ENCODE measurements at places on chromosomes 1 and 21. TPM values are rescaled to one million over a fixed set of nuclear protein-coding genes. Genes with fewer than 3 reads are reported as not detected.

Gene C1orf216
- 12.0 TPM for total RNA-seq

DNA sequence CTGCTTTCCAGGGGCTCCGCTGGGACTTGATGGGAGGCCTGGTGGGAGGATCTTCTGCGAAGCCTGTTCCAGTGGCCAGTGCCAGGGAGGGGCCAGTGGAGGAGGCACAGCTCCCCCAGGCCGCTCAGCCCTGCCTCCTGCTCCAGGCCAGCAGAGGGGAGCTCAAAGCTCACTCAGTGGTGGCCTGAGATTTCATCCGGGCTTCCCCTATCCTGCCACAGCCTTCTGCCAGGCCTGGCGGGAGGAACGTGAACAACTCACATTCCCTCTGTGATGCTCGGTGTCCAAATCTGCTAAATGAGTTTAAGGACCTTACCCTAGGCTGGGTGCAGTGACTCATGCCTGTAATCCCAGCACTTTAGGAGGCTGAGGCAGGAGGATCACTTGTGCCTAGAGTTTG lies 3.3 kb downstream of the CLCNKB start:
- no peak for DNase-seq

GRCh38 chr1:197042676-197043341 lies 24.3 kb downstream of the F13B start:
- DNase-seq, result no peak

Gene SUSD4
- total RNA-seq, result 7.2 TPM

DNA sequence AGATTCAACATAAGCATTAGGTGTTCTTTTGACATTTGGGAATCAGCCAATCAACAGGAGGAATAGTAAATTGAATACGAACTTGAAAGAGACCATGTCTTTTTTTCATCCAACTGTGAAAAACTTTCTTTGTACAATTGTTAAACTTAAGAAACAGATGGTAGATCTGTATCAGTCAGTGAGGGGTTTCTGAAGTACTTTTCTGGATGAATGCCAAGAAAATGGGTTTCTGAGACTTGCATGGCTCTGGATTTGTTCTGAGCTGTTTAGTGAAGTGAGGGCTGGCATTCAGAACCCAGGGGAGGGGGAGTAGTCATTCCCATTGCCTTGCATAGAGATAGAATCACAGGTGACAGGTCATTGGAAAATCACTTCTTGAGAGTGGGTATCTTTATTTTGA lies 37.4 kb downstream of the PTPRC start:
- DNase-seq, result no peak

GRCh38 chr1:100955322-100955721 lies 59.4 kb downstream of the SLC30A7 start:
- DNase-seq, result no peak

- DNase-seq, result no peak
Observed at GRCh38 chr1:44747878-44748277, 8.2 kb downstream of the KIF2C start.

DNA sequence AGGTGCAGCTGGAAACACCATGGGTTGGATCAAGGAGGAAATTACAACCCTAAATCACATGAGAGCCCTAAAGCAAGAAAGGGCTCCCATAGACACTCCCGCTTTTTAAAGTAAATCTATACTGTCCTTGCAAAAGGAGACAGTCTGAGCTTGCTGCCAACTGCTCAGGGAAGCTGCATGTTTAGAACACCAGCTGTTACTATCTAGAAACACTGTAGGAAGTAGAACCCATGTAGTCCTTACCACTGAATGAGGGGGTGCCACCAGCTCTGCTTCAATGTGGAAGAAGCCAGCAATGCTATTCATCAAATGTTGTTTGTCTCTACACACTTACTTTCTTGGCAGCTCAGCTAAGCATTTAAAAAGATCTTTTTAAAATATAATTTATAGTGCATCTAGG lies 79.8 kb downstream of the PIGK start:
- no peak for DNase-seq

DNA sequence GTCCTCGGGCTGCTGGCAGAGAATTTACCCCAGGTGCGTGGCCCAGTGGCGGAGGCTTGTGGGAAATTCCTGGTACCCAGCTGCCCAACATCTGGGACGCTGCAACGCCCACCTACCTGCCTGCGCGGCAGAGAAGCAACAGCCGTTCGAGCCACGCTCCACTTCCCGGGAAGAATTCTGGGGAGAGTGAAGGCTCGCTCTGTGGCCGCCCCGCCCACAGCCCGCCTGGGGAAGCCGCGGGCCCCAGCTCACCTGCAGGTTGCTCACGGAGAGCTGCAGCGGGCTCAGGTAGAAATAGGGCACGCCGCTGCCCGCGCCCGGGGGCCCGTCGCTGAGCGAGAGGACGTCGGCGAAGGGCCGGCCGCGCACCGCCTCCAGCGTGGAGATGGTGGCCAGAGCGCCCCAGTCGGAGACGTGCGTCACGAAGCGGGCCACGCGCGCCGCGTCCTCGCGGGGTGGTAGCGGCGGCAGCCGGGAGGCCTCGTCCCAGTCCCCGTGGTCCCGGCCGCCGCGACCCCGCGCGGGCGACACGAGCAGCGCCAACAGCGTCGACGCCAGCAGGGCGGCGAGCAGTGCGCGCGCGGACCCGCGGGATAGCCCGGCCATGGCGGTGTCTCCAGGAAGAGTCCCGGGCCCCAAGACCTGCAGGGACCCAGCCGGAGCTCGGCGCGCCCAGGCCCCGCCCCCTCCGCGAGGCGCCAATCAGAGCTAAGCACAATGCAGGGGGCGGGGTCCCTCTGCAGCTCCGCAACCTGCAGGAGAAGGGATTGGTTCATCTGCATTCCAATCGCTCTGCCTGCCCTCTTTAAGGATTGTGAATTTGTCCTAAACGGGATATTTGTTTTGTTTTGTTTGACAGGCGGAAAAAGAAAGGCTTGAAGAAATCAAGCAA lies at the start of gene CREG1:
TSS of gene CREG1 (minus strand) at position 627 of the 892 bp plus-strand sequence.
- peak; percentile 99 for DNase-seq

DNA sequence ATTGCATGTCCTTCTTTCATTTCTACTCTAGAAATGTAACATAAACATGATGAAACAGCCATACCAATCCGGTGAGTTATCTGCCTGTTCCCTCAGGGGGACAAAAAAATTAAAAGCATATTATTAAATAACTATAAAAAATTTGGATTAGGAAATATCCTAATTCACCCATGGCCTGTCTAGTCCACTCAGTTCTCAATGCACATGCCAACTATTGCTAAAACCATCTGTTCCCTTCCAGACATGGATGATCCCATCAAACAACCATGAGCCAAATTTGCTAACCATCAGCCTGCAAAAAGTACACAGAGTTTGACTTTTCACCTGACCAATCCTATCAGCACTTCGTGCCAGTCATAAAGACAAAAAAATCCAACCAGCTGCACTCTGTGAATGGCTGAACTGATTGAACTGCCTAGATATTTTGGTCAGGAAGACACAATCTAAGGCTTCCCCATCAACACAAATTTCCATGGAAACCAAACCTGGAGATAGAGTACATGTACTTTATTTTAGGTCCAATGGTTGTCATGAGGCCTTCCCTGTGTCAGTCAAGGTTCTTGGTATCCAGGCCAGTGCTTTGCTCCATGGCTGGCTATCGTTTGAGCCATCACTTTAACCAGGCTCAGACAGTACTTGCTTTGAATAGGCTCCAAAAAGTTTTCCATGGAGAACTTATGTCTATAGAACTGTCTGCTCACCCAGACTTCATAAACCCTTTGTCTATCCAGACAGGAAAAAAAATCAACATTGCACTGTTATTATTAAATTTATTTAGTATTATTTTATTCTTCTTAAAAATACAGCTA lies 570.8 kb downstream of the LTN1 start:
- DNase-seq, result no peak

Gene TGFB2
- total RNA-seq, result 32.2 TPM

- DNase-seq, result no peak
Observed at GRCh38 chr21:36255663-36256062, 64.3 kb upstream of the MORC3 start.

DNA sequence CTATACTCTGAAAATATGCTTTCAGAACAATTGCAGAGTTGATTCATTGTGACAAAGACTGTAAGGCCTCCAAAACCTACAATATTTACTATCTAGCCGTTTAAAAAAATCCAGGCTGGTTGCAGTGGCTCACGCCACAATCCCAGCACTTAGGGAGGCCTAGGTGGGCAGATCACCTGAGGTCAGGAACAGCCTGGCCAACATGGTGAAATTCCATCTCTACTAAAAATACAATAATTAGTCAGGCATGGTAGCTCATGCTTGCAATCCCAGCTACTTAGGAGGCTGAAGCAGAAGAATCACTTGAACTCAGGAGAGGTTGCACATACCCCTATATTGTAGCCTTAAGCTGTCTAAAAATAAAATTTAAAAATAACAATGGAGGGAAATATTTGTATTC lies 5.3 kb upstream of the TFF2 start:
- no peak for DNase-seq

DNA sequence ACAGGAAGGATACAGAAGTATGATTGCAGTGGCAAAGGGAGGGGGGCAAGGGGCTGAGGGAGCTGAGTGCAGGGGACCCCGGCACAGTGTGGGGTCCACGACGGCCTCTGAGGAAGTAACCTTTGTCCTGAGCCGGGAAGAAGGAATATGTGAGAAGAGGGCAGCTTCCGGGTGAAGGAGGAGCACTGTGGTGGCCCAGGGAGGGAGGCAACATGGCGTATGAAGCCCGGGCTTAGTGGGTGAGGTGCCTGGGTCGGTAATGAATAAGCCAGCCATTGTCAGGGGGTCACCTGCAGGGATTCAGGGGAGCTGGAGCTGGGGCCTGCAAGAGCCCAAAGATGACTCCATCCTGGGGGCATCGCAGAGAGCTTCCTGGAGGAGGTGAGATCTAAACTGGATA lies 200.4 kb downstream of the FOXD2 start:
- no peak for DNase-seq

DNA sequence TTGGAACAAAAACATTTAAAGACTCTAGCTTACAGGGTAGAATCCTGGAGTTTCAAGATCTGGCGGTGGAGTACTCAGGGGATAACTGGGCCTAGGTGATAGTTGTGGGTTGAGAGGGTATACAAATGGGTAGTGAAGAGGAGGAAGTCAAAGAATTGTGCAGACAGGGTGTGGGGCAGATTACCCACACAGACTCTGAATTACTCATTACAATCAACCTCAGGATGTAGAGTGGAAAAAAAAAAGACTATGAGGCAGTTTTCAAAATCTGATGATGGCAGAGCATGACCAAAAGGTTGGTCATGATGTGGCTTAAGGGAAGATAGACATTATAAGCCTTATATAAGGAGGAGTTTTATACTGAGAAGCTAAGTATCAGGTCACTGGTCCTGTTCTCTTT lies 44.1 kb upstream of the GLIS1 start:
- no peak for DNase-seq

Gene NR1I3
- total RNA-seq, result not detected

DNA sequence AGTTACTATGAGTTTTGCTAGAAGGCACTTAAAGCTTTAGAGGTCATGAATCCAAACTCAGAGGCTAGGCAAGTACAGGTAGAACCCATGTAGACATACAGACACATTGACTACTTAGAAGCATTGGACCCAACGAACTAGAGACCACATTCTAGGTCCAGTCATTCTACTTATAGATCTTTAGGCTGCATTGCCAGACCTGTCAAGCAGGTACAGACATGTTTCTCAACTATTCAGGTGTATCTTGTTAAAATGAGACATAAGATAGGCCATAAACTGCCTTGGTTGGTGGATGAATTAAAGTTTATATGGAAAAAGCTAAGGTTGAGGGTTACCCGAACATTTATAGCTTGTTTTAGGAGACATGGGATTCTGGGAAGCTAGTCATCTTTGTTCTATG lies 6.5 kb downstream of the ZP4 start:
- DNase-seq, result no peak

DNA sequence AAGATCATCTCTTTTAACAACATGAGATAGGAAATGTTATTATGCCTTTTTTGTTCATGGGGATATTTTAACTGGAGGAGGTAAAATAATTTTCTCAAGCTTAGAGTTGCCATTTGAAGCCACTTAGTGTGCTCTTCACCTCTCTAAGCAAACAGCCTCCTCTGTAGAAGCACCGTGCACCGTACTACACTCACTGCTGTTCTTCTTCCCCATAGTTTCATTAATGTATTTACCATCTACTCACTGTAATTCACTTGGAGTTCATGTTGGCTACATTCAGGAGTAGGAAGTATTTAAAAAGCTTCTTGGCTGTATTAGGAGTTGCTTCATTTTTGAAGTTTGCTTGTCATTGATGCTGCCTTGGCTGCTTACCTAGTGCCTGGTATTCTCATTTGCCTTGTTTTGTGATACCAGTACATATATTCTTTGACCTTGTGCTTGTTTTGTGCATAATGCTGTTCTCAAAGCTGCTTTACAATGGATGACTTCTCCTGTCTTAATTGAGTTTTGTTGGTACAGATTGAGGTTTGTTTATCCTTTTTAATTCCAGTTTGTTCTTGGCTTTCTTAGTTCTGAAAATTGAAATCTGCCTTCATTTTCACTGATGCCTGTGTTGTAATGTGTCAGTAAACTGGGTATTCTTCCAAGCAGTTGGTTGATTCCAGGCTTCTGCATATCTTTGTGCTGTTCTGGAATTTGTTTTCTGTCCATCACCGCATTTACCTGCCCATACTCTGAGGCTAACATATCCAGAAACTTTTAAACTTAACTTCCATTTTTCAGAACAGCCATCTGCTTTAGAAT lies 240.4 kb downstream of the HMCN1 start:
- DNase-seq, result no peak

Gene OR2L5
- total RNA-seq, result not detected

GRCh38 chr1:181189245-181189644 lies 100.7 kb downstream of the IER5 start:
- DNase-seq, result no peak

Gene CELA3B
- total RNA-seq, result not detected

Gene BCAR3
- 15.7 TPM for total RNA-seq

- peak; percentile 45 for DNase-seq
Observed at GRCh38 chr1:162587347-162587746, 25.8 kb downstream of the UAP1 start.

DNA sequence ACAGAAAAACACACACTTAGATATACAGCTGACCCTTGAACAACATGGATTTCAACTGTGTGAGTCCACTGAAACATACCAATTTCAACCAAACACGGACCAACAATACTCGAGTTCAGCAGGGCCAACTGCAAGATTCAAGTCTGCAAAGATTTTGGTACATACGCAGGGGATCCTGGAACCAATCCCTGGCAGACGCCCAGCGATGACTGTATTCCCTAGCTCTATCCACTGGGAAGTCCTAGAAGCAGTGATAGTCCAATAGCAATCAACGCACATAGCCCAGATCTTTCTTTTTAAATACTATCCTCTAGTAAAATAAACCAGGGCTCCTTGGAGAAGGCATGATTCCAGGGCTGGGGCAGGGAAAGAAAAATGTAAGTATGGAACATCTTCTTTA lies 9.0 kb downstream of the DDX59 start:
- no peak for DNase-seq

DNA sequence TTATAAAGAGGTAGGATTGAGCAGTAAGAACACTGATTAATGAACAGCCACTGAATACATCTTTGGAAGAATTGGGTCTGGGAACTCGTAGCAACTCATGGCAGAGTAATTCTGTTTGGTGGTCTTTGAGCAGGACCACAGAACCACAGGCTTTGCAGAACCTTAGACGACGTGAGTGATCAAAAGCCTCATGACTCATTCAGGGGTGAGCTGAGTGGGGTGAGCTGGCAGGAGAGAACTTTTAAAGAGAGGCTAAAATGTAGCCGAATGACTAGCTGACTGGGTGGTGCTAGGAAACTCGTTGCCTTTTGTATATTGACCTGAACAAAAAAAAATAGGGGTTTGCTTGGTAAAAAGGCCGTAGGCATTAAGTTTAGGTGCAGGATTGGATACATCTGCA lies 313.8 kb downstream of the TGFB2 start:
- peak; percentile 37 for DNase-seq

Gene CD1E
- total RNA-seq, result not detected

Gene OR2L8
- not detected for total RNA-seq

Gene MROH7
- 0.71 TPM for total RNA-seq

Gene CDA
- total RNA-seq, result 7.4 TPM

Gene DOCK7
- total RNA-seq, result 37.3 TPM

Data from Calu3 (cell line).